ENCODE measurements at places on chromosomes 2 and 18.
A peak's percentile ranks its signal among the peaks of the same experiment; 100 is the strongest.

- no peak for DNase-seq
These were observed 2.0 kb upstream of the ZNF516 start for GRCh38 chr18:76497021-76497420.

- DNase-seq = no peak
These were observed 13.4 kb downstream of the ARHGEF4 start for GRCh38 chr2:130849896-130850787.

DNA sequence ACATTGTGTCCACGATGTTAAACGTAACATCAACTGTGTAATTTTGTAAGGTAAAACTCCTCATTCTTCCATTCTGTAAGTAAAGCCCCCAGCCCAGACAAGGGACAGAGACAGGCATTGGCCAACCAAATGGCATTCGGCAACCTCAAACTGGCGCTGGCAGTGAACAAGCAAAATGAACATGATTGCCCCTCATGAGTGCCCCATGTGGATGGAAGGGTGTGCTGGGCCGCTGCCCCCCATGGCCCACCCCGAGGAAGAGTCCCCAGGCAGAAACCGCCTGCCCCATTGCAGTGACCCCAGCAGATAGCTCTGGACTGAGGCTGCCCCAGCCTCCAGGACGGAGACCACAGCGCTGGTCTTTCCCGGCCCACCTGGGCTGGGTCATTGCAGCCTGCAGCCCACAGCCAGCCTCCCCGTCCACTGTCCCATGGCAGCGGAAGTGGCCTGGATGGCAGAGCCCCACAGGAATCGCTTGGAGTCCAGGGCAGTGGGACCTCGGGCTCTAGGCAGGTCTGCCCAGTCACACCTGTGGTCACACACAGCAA lies 220.2 kb downstream of the HDAC4 start:
- no peak for DNase-seq

DNA sequence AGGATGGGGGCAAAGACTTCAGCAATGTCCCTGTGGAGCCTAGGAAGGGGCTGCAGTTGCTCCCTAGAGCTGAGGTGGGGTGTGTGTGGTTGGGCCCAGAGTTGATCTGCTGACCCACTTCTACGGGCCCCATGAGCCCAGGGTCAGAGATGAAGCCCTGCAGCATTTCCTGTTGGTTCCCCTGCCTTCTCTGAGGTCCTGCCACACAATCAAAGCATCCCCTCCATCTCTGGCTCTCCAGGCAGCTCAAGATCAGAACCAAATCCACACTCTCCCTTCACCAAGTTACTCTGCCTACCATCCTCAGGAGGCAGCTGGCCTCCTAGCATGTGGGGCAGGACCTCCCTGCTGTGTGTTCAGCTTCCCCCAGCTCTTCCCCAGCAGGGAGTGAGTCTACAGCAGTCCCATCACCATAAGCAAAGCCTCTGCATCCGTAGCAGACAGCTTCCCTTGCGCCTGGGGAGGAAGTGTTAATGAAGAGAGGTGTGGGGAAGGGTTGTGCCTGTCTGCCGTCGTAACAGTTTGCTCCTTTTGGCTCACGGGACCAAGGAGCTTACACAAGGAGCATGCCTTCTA lies 26.9 kb downstream of the TMEM247 start:
- no peak for DNase-seq

- DNase-seq = no peak
These were observed 1.1 kb upstream of the TACR1 start for GRCh38 chr2:75200140-75201096.

- no peak for DNase-seq
These were observed 21.6 kb downstream of the SESTD1 start for GRCh38 chr2:179243046-179243445.

DNA sequence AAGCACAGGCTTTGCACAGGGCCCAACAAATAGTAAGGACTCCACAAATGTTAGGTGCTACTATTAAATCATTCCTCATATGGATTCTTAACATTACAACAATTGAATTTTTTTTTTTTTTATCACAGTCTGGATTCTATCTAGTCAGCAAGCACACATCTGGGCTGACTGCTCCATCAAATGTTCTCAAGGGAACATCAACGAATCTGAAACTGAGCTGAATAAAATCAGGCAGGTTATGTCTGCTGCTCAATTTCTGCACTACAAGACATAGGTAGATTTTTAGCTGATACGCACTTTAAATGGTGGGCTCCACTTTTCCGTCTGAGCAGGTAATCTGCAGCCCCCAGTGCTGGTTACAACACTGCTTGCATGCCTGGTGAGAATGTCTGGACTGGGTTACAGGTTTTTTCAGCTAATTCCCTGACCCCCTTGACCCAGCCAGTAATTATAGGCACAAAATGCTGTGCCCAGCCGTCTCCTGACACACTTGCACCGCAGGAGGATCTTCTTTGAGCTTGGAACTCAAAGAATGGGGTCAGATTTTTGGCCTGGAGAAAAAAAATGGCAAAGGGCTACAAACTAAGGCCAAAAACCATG lies 44.6 kb downstream of the ADD2 start:
- no peak for DNase-seq

DNA sequence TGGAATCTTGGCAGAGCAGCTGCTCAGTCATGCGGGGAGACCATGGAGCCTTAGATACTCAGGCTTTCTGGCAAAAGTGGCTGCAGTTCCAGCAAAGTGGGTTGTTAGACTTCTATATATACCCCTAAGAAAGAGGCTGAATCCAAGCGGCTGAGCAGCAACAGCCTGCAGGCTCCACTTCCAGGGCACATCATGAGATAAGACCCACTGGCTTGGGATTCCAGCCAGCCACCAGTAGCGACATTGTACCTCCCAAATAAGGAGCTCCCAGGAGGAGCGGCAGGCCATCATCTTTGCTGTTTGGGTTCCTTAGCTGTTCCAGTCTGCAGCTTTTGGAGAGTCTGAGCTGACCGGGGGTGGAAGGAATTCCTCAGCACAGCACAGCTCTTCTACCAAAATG lies 150.3 kb upstream of the ST6GAL2 start:
- no peak for DNase-seq

- DNase-seq = no peak
These were observed 168.0 kb downstream of the ASXL3 start for GRCh38 chr18:33745871-33746545.

- DNase-seq = no peak
These were observed 617.3 kb upstream of the ZEB2 start for GRCh38 chr2:145137211-145137610.

GRCh38 chr2:101795033-101795432 lies 97.5 kb downstream of the MAP4K4 start:
- no peak for DNase-seq

- DNase-seq = no peak
These were observed 40.6 kb downstream of the MOB4 start for GRCh38 chr2:197556456-197556855.

DNA sequence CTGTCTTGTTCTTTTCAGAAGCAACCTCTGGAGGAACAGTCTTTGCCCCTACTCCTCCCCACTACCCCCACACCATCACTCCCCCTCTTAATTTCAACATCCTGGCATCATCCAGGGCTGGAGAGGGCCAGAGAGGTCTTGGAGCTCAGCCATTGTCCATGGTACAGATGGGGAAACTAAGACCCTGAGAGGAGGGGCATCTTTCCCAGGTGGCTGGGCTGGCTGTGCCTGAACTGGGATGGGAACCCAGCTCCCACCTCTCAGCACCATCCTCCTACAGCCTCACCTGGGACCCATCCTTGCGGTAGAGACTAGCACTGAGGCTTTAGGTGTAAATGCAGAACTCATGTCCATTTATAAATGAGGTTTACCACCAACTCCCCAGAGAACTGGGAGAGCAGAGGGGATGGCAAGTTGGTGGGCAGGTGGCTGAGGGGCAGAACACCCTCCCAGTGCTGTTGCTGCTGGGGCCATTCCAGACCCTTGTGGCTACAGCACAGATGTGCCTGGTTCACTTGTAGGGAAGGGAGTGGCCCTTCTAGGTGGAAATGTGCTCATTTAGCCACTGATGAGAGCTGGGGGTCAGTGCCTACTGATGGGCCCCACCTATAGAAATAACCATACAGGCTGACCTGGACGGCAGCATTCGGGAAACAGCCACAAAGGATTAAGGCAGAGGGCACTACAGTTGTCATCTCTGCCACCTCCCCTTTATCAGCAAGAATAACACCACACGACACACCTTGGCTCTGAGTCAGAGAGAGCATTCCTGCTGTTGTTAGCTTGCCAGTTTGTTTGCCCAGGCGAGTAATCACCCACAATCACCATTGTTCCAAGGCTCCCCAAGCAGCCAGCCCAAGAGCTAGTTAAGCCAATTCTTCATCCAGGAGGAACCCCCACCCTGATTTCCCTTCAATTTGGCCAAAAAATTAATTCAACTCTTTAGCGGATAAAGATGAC lies 2.1 kb downstream of the MLPH start:
- DNase-seq = no peak

DNA sequence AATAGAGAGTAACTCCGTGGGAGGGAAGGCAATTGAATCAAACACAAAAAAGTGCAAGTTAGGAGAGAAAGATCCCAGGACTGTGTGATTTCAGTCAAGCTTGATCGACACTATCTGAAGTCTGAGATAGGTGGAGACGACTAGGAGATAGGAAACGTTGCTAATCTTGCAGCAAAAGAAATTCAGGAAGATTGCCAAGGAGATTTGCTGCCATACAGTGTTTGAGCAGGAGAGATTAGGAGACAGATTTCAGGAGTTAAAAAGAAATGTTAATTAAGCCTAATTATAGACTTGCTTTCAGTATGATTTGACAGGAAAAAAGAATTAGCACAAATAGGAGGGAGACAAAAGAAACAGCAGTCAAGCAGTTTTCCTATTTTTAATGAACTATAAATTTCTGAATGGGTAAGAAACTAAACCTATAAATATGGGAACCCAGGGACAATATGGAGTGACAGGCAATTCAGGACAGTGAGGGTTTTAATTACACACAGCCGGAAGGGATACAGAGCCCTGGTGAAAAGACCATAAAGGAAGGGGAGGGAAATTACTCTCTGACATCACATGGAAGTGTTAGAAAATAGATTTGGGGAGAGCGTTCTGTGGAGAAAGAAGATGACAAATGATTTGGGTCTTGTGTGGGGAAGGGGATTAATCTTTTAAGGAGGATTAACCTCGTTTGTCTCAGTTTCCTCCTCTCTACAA lies 72.6 kb downstream of the SUCLG1 start:
- no peak for DNase-seq

GRCh38 chr2:36420569-36421181 lies 65.1 kb downstream of the CRIM1 start:
- DNase-seq = no peak

- no peak for DNase-seq
These were observed 1598.7 kb upstream of the ACVR2A start for GRCh38 chr2:146246002-146246735.

GRCh38 chr2:168510125-168510756 lies 54.2 kb downstream of the CERS6 start:
- DNase-seq = no peak

- no peak for DNase-seq
These were observed 38.9 kb downstream of the LDLRAD4 start for GRCh38 chr18:13257361-13257980.

DNA sequence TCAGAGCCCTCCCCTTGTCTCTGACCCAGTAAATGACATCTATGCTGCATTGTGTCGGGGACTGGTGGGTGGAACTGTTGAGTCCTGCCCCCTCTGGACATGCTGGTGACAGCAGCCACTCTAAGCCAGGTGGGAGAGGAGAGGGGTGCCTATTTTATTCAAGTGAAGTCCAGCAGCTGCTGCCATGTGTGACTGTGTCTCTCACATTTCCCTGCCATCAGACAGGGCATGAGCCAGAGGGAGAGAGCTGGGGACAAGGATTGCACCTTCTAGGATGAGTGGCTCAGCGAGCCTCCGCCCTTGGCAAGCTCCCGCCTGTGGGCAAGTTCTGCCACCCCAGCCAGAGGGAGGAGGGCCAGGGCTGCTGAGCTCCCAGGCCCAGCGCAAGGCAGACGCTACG lies 13.7 kb downstream of the NGEF start:
- no peak for DNase-seq

DNA sequence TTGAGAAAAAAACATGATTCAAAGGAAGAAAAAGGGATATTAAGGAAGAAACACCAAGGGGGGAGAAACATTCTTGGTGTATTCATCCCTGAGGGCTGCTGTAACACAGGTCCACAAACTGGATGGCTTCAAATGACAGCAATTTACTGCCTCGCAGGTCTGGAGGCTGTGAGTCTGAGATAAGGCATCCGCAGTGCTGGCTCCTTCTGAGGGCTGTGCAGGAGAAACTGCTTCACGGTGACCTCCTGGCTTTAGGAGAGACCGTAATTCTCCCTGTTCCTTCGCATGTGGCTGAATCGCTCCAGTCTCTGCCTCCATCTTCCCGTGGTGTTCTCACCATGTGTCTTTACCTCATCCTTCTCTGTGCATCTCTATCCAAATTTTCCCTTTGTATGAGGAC lies 490.7 kb downstream of the EIPR1 start:
- DNase-seq = no peak

- no peak for DNase-seq
These were observed 67.4 kb upstream of the HAAO start for GRCh38 chr2:42859791-42860190.

DNA sequence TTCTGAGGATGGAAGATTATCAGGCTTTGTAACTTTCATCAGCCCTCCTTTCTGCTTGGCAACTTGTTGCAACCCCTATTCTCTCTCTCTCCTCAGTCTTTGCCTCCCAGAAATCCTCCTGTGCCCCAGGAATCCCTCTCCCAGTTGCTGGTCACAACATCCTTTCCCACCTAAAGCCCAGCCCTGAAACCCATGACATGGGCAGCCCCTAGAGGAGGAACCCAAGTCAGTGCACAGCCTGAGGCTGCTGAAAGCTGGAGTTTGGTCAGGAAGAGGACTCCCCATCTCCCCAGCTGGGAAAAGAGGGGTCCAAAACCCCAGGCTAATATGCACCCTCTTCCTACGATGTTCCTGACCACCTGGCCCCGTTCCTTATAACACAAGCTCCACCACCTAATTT lies 29.5 kb downstream of the PKDCC start:
- DNase-seq = no peak

GRCh38 chr2:134917888-134918525 lies 615 bp upstream of the CCNT2 start:
- DNase-seq = peak; percentile 77

DNA sequence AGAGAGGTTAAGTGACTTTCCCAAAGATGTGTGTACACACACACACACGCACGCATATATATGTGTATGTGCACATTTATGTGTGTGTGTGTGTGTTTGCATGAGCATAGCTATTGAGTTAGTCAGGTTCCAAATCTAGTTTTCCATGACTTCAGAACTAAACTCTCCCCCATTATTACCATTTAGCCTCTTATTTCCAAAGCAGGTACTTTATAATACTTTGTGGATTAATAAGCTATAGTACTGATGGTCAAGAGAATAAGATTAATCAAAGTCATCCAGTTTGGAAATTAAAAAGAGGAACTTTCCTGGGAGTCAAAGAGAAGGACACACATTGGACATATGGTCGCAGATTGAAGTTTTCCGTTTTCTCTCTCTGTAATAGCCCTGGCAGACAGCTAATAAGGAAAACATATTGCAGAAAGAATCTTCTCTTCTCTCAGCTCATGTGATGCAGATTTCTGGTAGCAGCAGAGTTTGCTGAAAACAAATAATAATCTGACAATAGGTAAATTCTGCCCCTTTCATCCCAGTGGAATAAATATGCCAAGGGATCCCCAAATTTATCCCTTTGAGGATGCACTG lies 410.9 kb upstream of the TCF4 start:
- no peak for DNase-seq

All from stimulated activated CD4-positive, alpha-beta T cell treated with anti-CD3 and anti-CD28 coated beads, Interleukin-1b, Interleukin-23, amount 100 ng/mL, for 4 hours (primary cell).